ENCODE measurements at places on chromosomes 4 and X.

DNA sequence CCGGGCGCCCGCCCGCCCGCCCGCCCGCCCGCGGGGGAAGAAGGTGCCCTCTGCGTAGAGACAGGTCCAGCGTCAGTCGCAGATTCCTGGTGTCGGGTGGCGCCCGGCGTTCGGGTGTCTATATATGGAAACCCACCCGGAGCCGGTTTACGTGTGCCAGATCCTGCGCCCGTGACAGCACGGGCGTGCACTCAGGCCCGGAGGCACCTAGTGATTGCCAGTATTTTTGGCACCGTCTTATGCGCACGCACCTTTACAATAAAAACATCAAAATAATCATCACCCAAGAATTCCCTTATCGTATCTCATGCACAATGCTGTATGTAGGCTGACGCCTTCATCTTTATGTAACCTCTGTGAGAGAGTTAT is 519 bp downstream of the SLC25A4 start:
- peak; percentile 31 for DNase-seq

- DNase-seq: no peak
These were observed 273.7 kb upstream of the TECRL start for GRCh38 chr4:64682946-64683345.

GRCh38 chr4:128558896-128559679 is 250.4 kb upstream of the JADE1 start:
- no peak for DNase-seq

GRCh38 chr4:176833400-176834175 is 40.9 kb upstream of the VEGFC start:
- no peak for DNase-seq

- DNase-seq: no peak
These were observed 280.7 kb downstream of the RAPGEF2 start for GRCh38 chr4:159383562-159383931.

GRCh38 chrX:41377624-41378023 is 43.7 kb downstream of the DDX3X start:
- DNase-seq: no peak

- DNase-seq: no peak
These were observed 209.7 kb upstream of the RADX start for GRCh38 chrX:106401965-106402559.
